ENCODE measurements at places on chromosomes 6 and 20. TPM values are rescaled to one million over a fixed set of nuclear protein-coding genes. Genes with fewer than 3 reads are reported as not detected.

ID1 gene
- total RNA-seq, result 1.4 TPM

- DNase-seq, result no peak
These were observed 15.1 kb upstream of the EDN1 start for GRCh38 chr6:12275107-12275506.

DNA sequence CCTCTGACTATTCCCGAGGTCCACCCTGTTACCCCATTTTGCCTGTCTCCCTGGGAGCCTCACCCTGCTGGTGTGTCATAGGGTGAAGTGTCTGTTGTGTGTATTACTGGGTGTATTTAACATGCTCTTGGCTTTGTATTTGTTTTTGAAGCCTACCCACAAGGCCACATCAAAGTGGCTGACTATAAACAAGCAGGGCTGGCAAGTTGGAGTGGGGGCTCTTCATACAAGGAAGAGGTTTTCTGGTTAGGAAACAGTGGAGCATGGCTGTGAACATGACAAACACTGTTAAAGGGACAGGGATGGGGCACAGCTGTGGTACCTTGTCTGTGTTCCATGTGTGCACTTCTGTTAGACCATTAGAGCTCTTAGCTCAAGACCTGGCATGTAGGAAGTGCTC lies 26.3 kb downstream of the HECA start:
- DNase-seq, result peak; percentile 92

DNA sequence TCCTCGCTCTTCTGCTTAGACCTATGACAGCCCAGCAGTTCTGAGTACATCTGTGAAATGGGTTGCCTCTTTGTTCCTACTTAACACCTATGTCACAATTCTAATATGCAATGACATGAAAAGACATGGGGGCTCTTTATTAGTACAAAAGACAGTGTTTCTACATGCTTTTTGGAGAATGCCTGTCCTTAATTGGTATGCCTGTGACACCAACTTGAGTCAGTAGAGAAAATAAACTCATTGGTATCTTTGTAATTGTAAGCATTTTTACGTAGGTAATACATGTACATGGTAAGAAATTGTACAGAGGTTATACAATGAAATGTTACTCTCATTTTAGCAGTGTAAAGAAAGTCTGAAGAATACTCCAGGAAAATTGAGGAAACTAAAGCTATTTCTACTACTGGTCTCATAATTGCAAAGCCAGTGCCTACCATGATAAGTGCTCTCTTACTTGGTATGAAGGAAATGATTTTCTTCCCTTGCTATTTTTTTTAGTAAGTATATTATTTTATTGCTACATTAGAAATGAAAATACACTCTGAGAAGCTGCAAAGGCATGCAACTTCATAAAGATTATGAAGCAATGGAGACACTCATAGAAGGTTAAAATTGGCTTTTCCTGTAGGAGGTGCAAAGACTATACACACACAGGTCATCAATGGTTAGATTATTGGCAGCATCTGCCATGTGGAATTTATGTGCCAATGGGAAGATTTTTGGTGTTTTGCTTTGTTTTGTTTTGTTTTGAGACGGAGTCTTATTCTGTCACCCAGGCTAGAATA lies 4.9 kb upstream of the EEF1A1 start:
- DNase-seq, result no peak

OPRL1 gene
- total RNA-seq, result 1.6 TPM

DNA sequence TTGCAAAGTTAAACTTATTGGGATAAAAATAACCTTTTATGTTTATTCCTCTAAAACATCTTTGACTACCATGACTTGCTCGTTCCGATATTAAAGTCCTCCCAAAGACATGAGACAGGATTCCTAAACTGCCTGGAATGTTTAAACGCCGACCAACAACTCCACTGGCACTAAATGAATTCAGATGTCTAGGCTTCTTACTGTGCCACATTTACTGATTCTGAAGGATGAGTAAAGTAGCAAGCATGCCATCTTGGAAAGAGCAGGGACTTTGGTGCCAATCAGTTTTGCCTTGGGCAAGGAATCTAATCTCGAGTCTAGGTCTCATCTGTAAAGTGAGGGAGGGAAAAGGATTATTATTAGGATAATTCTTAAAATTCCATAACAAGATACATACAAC lies 25.3 kb downstream of the MBOAT1 start:
- DNase-seq, result no peak

- DNase-seq, result no peak
These were observed 218.9 kb downstream of the SLC24A3 start for GRCh38 chr20:19431316-19431700.

DNA sequence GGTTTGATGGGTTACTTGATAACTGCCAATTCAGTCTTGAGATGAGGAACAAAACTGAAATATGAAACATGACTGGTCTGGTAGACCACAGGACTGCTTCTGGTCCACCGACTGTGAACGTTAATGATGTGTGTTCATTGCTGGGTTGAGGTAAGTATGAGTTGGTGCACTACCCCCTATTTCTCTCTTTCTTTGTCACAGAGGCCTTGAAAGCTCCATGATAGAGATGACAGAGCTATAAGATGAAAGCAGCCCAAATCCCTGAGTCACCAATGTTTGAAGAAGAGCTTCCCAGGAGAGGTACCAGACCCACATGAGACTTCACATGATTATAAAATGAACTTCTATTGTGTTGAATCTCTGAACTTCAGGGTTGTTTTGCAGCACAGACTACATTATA lies 555.5 kb downstream of the PTPRT start:
- no peak for DNase-seq

SPATS1 gene
- not detected for total RNA-seq

GRCh38 chr6:111211411-111212030 lies 124.2 kb downstream of the SLC16A10 start:
- DNase-seq, result no peak

DNA sequence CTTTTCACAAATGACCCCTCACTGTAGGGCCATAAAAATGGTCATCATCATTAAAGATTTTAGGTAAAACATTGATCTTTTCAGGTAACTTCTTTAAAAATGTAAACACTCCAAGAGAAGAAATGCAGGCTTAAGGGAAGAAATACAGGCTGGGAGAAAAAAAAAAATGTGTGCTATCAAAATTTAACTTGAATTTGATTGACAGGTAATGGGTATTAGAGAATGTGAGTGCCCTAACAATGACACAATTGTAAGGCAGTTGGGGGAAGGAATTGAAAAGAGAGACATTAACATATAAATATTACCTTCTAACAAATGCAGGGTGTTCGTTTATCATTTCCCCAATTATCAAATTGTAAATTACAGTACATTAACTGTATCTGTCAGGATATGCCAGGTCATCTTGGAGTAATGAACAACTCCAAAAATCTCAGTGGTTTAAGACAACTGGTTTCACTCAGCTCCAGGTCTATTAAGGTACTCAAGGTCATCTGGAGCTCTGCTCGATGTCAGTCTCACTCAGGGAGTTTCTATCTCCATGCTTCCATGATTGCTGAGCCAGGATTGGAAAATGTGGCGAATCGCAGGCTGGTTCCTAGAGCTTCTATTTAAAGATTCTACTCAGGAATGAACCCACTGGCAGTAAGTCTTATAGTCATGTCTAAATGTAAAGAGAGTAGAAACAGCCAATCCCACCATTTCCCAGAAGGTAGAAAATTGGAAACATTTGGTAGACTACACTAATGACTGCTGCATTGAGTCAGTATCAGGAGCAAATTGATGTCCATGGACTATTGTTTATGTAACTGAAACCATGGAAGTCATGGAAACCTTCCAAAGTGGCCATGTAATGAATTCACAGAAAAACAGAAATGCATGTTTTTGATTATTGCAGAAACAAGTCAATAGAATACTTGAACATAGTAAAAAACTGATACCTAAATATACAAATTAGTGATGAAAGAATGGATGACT lies 55.6 kb downstream of the FRK start:
- DNase-seq, result no peak

GRCh38 chr20:19778404-19778803 lies 20.3 kb downstream of the RIN2 start:
- no peak for DNase-seq

RARS2 gene
- 28.0 TPM for total RNA-seq

RPS10 gene
- 1,606 TPM for total RNA-seq

PMEPA1 gene
- total RNA-seq, result 0.72 TPM

TRIM31 gene
- total RNA-seq, result not detected

SF3B5 gene
- 138 TPM for total RNA-seq

GRCh38 chr6:161406646-161407045 lies 132.8 kb upstream of the AGPAT4 start:
- DNase-seq, result no peak

DNA sequence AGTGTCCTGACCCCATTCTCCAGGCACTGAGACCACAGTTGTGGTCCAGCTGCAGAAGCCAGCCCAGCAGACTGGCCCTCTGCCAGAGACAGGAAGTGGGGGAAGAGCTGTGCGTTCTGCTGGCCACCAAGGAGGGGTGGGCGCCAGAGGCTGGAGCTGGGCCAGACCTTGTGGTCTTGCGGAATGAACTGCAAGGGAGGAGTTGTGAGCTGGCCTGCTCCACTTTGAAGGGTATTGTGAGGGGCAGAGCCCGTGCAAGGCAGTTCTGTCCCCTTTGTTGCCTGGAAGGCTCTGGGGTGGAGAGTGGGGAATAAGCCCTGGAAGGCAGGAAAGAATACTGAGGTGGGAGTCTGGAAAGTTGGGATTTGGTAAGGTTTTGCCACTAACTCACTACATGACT lies 3.6 kb upstream of the MDFI start:
- DNase-seq, result no peak

SULF2 gene
- 0.37 TPM for total RNA-seq

COL9A3 gene
- not detected for total RNA-seq

DNA sequence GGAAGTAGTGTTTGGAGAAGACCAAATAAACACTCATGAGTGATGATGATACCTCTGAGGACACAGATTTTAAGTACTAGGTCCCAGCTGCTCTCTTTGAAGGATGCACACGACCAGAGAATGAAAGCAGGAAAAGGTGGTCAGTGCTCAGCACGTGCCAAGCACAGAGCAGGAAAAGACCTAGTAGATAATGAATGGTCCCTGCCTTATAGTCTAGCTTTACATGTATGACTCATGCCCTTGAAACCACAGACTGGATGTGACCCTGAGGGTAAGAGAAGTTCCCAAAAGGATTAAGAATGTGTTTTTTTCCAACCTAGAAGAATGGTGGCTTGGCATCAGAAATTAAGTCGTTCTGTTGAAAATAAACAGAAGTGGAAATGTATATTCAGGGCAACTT lies 2.8 kb upstream of the MC3R start:
- no peak for DNase-seq

GRCh38 chr20:35279040-35279439 lies 1.1 kb upstream of the MMP24OS start:
- DNase-seq, result no peak

DNA sequence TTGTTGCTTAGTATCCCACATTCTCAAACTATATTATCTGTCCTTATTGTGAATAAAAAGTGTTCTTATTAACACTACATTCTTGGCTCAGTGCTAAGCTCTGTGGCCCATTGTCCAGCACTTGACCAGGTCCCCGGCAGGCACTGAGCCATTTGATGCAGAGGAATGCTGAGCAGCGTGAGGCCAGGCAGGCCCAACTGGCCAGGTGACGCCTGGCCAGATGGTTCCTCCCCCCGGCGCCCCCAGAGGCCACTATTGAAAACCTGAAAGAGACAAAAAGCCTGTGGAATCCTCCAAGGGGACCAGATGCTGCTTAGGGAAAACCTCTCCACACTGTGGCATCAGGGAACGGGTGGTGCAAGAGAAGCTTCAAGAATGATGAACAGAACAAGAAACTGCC lies 597.5 kb upstream of the JAG1 start:
- no peak for DNase-seq

- DNase-seq, result no peak
These were observed 23.6 kb upstream of the APCDD1L start for GRCh38 chr20:58538752-58539151.

GRCh38 chr6:136249336-136249735 lies 775 bp downstream of the MTFR2 start:
- no peak for DNase-seq

GRCh38 chr20:43559147-43559987 lies 540 bp downstream of the SGK2 start:
- no peak for DNase-seq

DNA sequence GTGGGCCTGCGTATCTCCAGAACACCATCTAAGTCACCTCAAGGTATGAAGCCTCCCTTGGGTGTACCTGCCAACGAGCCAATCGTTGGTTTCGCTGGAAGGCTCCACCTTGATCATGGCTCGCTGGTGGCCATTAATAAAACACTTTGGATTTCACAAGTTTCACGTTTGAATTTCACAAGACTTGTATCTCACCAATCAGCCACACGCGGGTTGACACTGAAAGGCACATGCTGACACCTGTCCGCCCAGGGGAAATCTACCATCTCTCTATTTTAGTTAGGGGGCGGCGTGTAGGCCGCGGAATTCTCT lies 586 bp upstream of the HMGA1 start:
- peak; percentile 60 for DNase-seq

TTI1 gene
- total RNA-seq, result 32.4 TPM

- no peak for DNase-seq
These were observed 548 bp upstream of the HLA-DRA start for GRCh38 chr6:32439139-32439538.

GRCh38 chr6:82040405-82041221 lies 206.9 kb downstream of the IBTK start:
- DNase-seq, result peak; percentile 9

DNA sequence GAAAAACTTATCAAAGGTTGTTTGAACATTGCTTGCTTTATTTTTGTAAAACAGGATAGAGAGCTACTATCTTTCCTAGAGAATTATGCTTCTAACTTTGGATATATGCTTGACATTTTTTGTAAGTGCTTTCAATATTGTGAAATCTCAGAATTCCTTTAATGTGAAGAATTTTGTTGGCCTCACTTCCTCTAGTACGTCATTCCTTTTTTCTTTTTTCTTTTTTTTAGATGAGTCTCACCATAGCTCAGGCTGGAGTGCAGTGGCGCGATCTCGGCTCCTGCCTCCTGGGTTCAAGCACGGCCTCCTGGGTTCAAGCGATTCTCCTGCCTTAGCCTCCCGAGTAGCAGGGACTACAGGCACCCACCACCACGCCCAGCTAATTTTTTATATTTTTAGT lies 668.1 kb downstream of the RFPL4B start:
- DNase-seq, result no peak

TCF15 gene
- not detected for total RNA-seq

C20orf204 gene
- total RNA-seq, result 4.8 TPM

- no peak for DNase-seq
These were observed 60.9 kb downstream of the GFRAL start for GRCh38 chr6:55388211-55388610.
